Stimulated activated CD8-positive, alpha-beta memory T cell treated with anti-CD3 and anti-CD28 coated beads, Interleukin-12 subunit alpha, Interleukin-12 subunit beta, amount 100 ng/mL, for 4 hours (primary cell): ENCODE measurements at places on chromosomes 2 and 18.

- DNase-seq, result no peak
Measured at GRCh38 chr2:20582600-20583221, 68.2 kb downstream of the HS1BP3 start.

DNA sequence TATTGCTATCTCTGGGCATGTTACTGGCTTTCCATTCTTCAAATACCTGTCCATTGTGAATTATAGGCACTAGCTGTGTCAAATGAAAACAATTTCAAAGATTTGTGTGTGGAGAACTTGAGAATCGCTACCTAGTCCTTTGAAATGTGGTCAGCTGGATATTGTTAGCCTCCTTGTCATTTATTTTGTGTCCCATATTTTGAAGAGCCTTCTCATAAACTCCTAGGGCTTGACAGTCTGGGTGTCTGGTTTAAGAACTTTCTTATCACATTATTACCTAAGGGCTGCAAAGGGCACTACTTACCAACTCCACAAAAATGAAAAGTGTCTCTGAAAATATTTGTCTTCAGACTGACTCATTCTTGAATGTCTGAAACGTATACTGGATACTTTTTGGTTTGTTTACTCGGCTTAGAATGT lies 50.2 kb downstream of the COL4A3 start:
- no peak for DNase-seq

DNA sequence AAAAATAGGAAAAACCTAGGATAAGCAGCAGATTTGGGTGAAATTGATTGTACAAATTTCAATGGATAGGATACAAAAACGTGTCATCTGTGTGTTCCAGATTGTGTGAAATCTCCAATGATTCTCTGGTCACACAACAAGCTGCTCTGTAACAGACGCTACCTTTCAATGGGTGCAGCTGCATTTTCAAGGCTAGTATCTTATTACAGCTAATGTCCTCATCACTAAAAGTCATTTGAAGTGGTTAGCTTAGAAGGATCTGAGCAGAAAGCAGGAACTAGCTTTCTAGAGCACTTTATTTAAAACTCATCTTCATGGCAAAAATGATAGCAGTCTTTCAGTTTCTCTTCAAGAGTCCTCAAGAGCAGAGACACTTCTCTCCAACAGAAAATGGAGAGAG lies 364.6 kb downstream of the LRP1B start:
- DNase-seq, result no peak

DNA sequence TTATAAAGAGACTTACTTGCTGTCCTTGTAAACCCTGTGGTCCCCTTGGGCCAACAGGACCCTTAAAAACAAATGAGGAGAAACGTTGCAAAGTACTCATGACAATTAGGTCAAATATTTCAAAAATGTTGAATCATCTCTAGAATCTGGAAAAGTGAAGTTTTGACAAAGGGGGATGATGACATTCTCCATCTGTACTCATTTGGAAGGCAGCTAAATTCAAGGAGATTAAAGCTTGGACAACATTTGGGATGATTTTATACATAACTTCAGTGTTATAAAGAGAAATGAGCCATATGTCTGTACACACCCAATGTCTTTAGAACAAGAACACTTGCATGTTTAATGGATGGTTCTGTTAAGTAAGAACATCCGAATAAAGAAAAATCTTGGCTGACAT lies 92.9 kb downstream of the COL5A2 start:
- no peak for DNase-seq

- DNase-seq, result no peak
Measured at GRCh38 chr2:160351956-160352355, 141.7 kb downstream of the RBMS1 start.

DNA sequence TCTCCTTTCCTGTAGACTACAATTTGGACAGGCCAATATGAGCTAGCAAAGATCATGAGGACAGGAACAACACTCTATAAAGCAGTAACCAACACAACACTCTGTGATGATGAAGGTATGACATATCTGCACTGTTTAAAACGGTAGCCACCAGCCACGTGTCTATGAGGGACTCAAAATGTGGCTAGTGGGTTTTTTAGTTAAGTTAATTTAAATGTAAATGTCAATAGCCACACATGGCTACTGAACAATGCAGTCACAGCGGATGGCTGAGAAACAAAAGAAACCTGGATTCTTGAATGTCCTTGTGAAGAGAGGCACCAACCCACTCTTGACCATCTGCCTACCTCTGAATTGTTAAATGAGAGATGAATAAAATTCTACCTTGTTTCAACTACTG lies 33.9 kb downstream of the FANCL start:
- DNase-seq, result no peak

DNA sequence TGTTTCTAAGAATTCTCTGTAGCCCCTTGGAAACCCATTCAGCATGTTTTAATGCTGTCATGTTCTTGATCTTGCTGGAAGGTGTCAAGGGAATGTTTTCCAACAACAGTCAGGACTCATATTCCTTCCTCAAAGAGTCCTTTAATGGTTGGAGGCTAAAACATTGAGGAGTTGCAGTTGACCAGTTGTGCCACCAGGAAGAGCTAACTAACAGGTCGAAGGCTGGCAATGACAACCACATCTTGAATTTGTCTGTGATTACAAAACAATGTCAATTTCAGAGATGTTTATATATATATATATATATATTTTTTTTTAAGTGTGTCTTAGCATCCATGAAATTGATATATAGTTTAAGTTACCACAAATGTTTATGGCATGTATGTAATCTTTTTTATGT lies 151.5 kb downstream of the INO80D start:
- DNase-seq, result no peak

DNA sequence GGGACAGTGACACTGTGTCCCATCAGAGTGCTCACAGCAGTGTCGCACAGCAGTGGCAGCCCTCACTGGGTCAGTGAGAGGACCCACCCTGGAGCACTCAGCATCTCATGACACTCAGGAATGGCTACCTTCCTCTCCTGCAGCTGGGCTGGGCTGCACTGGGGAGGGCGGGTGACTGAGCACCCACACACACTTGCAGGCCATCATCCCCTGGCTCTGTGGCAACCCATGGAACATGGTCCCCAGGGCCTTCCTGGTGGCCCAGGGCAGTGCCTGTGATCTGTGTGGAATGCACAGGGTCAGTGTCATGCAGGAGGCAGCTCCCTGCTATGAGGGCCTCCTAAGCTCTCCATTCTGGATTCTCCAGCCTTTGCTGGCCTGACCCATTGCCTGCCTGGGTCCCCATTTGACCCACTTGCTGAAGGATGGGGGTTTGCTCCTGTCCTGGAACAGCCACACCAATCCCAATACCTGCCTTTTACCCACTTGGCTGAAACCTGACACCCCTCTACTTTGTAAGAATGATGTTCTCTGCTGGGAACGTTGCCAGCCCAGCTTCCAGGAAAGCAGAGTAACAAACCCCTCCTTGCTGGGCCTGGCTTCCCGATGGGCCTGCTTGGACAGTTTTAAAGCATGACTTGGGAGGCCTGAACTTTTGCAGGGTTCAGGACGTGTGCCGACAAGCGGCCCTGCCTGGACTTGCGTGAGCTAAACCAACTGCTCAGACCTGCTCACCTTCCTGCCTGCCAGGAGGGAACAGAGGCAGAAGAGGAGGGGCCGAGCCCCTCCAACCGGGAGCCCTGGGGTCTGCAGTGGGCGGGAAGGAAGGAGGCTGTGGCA lies 13.7 kb downstream of the HS6ST1 start:
- DNase-seq, result no peak

DNA sequence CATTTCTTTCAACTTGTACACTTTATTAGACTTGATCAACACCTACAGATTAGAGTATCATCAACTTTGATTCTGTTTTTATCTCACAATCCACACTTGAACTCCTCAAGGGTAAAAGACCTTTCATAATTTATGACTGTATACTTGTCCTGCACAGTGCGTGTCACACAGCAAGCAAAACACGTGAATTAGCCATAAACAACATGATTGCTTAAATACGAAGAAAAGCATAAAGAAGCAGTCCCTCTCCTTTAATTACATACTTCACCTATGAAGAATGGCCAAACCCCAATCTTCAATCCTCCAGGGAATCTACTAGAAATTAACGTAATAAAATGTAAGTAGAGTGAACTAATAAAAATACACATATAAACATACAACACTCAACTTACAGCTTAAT lies 13.6 kb downstream of the TMX3 start:
- DNase-seq, result no peak

GRCh38 chr2:201931475-201931874 lies 102.2 kb upstream of the FZD7 start:
- DNase-seq, result no peak

GRCh38 chr2:112985090-112985489 lies 7.3 kb downstream of the IL36G start:
- DNase-seq, result no peak

DNA sequence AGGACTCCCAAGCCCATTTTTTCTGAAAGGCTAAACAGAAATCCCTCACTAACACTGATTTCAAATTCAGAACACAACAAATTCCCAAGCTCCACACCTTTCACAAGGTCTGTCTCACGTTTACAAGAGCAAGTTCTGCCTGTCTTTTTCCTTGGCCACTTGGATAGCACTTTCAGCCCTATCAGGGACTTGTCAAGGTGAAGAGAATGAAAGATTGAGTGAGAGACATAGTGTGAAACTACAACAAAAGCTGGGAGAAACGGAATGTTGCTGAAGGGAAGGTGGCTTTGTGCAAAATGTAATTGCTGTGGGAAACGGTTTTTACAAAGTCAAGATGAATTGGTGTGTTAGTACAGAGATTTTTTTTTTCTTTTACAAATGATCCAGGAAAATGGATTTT lies 89.4 kb upstream of the GATA6 start:
- DNase-seq, result no peak

- DNase-seq, result peak; percentile 99
Measured at GRCh38 chr2:69914950-69915945, at the start of gene MXD1. TSS of gene MXD1 (plus strand) at chr2:69915109. CDS start at chr2:69915331, 222 bp downstream.

DNA sequence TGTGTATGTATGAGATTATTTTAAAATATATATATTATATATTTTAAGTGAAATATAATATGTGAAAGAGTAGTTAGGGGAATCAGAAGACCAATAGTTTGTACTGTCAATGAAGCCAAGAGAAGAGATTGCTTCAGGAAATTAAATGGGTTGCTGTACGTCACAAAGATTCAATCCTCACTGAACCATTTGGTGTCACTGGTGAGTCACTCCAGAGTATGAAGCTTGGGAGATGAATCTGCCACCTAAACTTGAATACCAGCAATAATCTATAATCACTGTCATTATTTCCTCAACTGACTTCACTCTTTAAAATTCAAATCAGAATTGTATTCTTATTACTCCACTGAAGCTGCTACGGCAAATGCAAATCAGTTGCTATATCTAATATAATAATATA lies 41.9 kb upstream of the SCN9A start:
- no peak for DNase-seq

GRCh38 chr2:23691106-23691470 lies 235.8 kb downstream of the ATAD2B start:
- no peak for DNase-seq

GRCh38 chr18:25827961-25828561 lies 262.4 kb downstream of the SS18 start:
- no peak for DNase-seq

DNA sequence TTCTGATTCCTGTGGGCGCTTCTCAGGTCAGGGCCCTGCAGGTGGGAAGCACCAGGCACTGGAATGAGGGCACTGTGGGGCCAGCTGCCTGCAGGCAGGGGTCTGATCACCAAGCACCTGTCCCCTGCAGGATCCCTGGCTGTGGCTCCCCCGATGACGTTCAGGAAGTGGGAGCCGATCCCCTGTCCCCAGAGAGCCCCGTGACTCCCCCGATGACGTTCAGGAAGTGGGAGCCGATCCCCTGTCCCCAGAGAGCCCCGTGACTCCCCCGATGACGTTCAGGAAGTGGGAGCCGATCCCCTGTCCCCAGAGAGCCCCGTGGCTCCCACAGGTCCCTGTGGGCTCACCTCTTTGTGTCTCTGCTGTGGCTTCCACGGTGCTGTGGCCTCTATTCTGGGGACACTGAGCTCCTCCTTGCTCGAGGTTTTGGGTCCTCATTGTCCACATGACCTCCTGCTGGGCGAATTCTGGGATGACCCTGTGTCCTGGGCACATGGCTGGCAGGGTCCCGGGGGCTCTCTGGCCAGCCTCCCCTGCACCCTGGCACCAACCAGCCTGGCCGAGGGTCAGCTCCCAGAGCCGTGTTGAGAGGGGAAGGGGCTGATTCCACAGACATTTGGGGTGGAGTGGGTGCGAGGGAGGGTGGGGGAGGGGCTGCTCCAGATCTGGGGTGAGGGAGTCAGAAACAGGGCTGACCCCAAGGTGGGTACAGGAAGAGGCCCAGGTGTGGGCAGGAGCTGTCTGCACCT lies 4.8 kb downstream of the NEU4 start:
- DNase-seq, result no peak

DNA sequence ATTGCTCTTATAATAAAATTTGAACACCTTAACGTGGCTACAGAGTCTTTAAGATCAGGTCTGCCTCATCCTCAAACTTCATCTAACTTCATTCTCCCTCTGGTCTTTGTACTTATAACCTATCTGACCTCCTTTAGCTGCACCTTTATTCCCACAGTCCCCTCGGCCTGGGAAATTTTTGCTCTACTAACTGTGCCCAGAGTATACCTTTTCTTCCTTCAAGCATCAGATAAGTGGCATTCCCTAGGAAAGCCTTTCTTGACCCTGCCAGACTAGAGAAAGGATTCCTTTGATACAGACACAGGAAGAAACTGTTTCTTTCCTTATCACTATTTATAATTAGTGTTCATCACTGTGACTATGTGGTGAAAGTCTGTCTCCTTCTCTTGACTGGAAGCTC lies 79.2 kb upstream of the RPRM start:
- DNase-seq, result no peak

- DNase-seq, result no peak
Measured at GRCh38 chr2:30038419-30038818, 108.4 kb upstream of the YPEL5 start.

- DNase-seq, result no peak
Measured at GRCh38 chr2:182827182-182827879, 39.1 kb downstream of the FRZB start.

DNA sequence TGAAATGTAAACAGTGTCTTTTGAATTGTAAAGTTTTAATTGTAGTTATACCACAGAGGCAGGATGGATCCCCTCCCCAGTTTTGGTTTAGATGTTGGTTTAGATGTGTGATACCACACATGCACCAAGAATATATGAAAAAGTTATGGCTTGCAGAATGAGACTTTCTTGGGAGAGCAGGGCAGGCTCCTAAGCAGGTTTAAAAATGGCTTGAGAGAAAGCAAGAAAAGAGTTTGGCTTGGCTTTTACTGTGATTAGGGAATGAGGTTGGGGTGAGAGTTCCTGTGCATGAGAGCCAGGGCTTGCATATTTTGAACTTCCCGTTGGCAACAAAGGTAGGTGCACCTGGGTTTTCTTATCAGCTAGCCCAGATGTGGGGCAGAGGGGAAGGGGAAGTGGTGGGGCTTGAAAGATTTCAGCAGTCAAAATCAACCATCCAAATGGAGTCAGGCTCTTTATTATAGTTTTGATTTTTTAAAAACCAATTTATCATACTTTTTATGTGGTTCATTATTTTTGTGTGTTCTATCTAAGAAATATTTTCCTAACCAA lies 246.9 kb downstream of the MTX2 start:
- no peak for DNase-seq

GRCh38 chr2:201269764-201270163 lies 9.4 kb downstream of the CASP8 start:
- no peak for DNase-seq
